ENCODE measurements at places on chromosomes 3 and 15.

DNA sequence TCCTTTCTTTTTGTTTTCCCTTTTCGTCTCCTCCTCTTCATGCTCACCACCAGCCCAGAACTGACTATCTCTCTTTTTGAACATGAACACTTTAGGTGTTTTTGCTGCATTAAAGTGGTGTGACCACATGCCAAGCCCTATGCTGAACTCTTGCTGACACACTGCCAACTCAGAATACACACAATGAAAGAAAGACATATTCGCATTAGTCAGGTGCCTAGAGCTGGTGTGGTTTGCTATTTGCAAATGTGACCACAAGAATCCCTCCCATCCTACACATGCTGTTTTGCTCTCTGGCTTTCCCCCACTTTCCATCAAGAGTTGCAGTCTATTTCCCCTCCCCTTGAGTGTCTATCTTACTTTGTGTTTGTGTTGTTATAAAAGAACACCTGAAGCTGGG, 967.8 kb upstream of the CFAP20DC start:
- DNase-seq = no peak

GRCh38 chr15:33244471-33244870, 50.0 kb upstream of the FMN1 start:
- DNase-seq = no peak

DNA sequence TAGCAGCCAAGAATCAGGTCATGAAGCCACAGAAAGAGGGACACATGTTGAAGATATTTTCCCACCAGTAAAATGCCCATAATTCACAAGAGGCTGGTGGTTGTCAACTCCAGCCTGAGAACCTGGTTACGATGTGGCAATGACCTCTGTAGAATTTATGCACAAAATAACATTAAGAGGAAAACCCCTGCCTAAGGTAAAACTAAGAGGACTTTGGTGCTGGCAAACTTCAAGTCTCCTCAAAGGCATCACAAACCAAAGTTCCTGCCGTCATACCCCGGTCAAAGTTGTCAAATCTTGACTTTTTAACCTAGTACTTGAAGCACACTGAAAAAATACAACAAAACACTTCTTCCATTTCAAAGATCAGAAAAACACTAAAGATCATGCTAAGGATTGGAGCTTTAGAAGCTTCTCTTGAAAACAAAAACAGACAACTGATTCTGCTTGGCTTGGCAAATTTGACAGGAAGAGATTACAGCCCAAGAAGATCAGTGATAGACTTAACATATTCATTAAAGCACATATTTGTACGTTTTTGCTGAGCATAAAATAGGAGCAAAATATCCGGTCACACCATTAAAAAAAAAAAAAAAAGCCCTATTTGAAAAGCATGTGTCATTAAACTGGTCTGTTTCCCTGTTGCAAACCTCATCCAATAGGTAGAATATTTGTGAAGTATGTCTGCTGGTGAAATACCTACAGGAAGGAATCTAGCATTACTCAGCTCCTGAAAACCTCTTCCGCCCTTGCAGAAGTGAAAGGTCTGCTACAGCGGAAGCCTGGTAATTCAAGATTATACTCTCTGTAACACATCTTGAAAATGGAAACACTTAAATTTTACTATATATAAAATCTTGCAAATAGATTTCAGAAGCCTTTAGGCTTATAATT, 22.8 kb downstream of the EIF4E3 start:
- no peak for DNase-seq

DNA sequence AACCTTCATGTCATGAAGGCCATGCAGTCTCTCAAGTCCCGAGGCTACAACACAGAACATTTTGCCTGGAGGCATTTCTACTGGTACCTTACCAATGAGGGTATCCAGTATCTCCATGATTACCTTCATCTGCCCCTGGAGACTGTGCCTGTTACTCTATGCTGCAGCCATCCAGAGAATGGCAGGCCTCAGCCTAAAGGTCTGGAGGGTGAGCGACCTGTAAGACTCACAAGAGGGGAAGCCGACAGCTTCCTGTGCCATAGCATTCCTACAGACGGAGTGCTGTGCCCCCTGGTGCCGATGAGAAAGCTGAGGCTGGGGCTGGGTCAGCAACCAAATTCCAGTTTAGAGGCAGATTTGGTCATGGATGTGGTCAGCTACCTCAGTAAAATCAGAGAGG, 51.3 kb upstream of the CADPS start:
- no peak for DNase-seq

DNA sequence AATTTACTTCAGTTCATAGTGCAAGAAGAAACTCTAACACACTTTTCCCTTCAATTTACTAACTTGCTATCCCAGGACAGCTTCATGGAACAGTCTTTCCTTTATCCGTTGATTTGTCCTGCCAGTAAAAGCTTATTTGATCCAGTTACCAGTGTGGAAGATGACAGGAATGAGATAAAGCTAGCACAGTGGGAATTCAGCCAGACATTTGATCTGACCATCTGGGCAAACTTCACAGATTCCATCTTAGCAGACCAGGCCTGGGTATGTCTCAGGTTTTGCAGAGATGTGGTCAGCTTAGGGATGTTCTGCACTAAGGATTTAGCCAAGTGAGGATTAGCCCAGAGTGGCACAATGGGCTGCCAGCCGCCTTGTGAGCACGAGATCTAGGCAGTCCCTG, 19.7 kb downstream of the CEMIP start:
- DNase-seq = no peak

DNA sequence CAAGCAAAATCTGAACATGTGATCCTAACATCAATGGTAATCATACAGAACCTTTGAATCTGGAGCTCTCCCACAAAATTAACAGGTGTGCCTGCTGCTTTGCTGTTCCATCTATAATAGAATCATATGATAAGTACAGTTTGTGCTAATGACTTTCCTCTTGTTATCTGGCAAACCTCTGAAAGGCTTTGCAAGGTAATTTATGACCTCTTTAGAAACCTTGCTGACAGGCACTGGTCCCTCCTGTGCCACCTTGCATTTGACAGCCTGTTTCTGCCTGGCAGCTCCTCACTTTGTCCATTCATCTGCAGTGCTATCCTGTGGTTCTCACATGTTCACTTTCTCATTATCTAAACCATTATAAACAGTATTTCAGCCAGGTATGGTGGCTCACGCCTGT, 10.2 kb upstream of the HTR3C start:
- DNase-seq = no peak

DNA sequence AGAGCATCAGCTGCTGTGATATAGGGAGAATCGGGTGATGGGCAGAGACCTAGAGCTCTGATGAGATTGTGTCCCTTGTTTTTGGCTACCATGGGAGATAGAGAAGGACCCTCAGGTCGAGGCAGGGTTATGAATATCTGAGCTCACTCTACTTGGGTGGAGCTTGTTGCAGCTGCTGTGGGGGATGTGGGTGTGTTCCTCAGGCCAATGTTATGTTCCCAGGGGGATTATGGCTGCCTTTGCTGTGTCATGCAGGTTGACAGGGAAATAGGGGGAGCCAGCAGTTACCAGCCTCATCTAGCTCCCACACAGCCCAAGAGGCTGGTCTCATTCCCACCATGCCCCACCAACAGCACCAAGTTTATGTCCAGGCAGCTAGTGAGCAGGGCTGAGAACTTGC, 131.5 kb downstream of the TRIM42 start:
- no peak for DNase-seq

GRCh38 chr15:59283717-59284391, 77.2 kb downstream of the LDHAL6B start:
- DNase-seq = no peak

- DNase-seq = no peak
These were observed 21.9 kb upstream of the NR1I2 start for GRCh38 chr3:119759962-119760361.

DNA sequence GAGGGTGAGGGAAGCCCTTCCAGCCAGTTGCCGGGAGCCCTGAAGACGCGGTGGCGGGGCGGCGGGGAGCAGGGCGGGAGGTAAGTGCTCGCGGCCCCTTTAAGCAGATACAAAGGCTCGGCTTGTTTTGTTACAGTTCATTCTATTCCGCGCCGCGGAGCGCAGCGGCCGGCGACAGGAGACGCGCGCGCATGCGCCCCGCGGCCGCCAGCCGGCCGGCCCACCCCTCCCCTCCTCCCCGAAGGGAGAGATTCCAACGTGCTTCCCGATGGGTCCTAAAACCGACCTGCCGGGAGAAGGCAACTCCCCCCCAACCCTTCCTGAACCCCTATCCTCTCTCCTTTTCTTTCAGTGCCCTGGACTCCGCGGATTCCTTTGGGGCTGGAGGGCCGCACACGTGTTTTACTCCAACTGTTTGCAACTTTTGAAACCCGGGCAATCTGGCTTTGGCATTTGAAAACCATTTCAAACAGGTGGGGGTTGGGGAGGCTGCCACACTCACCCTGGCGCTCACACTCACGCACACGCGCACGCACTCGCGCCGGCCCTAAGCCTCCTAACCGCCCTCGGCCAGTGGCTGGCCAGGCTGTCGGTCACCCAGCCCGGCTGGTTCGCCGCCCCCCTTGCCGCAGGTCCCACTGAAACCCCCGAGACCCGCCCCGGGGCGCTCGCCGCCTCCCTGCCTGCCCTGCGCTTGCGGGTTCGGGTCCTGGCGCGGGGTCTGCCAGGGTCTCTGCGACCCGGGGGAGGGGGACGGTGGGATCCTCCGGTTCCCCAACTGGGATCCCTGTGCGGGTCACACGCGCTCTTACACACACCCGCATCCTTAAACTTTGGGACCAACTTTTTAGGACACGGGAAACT, at the start of gene MAGI1:
MAGI1 (minus strand) TSS at position 193 of the 864 bp plus-strand sequence. CDS start 610 bp downstream, outside the sequence.
- DNase-seq = no peak

- DNase-seq = peak; percentile 92
These were observed at the start of gene RPLP1 for GRCh38 chr15:69452692-69453521. Gene RPLP1 (plus strand): TSS chr15:69452818. CDS start chr15:69452949, 131 bp downstream.

- DNase-seq = no peak
These were observed 139.8 kb upstream of the PRR20G start for GRCh38 chr3:127427666-127428065.

GRCh38 chr15:27086149-27086548, 115.2 kb downstream of the GABRG3 start:
- no peak for DNase-seq

- no peak for DNase-seq
These were observed 116.8 kb downstream of the ZNF280D start for GRCh38 chr15:56616551-56616950.

DNA sequence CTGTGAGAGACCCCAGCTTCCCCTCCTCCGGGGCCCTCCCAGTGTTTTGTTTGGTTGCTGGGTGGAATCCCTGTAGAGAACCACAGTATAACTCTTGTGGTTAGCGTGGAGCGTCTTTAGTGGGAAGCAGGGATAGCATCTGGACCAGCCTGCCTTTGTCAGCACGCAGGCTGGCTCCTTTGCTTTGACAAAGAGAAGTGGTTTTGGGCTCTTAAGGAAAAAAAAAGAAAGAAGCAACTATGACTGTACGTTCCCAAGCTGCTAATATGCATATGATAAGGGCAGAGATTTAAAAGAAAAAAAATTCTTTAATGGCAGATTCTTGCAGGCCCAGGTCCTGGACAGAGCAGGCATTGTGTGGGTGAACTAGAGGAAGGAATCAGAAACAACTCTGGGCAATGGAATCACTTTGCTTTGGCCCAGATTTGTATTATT, 340.8 kb upstream of the CTDSPL start:
- DNase-seq = no peak

GRCh38 chr3:60146121-60146520, 1096.3 kb upstream of the CFAP20DC start:
- DNase-seq = no peak

GRCh38 chr15:93088200-93088980, 621 bp downstream of the RGMA start:
- DNase-seq = no peak

GRCh38 chr15:67010898-67011616, 54.3 kb upstream of the SMAD3 start:
- no peak for DNase-seq

DNA sequence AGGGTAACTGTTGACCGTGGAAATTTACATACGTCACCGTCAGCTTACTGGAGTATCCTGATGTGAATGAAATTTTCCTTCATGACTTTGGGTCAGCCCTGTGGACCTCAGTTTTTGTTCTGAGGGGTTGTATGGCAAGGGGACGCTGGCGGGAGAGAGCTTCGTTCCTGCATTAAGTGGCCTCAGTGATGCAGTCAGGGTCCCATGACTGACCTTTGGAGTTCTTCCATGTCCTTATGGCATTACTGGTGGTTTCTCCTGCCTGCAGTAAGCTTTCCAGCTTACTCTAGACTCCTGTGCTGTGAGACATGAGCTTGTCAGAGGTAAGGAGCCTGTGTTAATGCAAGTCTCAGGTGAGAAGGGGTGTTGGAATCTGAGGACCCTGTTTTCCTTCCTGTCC, 1.8 kb downstream of the CD276 start:
- DNase-seq = no peak

DNA sequence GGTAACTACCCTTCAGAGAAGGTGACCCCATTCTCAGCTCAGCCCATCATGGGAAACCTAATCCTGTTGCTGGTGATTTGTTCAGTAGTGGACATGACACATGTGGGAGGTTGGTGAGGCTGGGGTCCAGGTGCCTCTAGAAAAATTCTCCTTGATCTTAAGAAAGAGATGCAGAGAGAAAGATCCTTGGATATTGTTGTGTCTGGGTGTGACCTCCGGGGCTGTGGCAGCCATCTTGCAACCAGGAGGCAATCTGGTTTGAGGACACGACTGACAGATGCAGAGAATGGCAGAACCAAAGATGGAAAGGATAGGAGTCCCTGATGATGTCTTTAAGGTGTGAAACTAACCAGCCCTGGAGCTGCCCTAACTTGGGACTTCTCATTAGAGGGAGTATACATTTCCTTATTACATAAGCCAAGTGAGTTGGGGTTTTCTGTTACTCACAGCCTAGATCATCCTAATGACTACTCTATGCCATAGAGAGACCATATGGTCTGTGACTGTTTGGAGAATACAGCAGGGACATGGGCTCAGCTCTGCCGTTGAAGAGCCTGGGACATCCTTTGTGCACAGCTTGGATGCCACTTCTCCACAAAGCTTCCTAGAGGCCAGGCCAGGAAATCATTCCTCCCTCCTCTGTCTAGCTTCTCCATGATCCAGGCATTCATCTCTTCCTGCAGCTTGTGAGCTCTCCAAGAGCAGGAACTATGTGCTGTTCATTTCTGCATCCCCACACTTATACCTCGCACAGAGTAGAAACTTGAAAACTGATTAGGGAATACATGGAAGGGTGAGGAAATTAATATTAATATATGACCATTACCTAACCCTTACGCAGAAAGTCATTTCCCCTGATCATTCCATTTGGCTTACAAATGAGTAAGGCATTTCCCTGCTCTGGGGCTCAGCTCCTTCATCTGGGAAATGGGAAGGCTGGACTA, 45.9 kb downstream of the HRH1 start:
- no peak for DNase-seq

GRCh38 chr15:23857028-23857641, 170.0 kb upstream of the NDN start:
- DNase-seq = no peak

GRCh38 chr15:69200832-69201745, 40.7 kb downstream of the GLCE start:
- no peak for DNase-seq

Data from stimulated activated CD8-positive, alpha-beta memory T cell treated with anti-CD3 and anti-CD28 coated beads, Interleukin-15, amount 100 ng/mL, for 4 hours (primary cell).